Activated CD8-positive, alpha-beta memory T cell treated with anti-CD3 and anti-CD28 coated beads, Interleukin-2, amount 50 U/mL, for 48 hours (primary cell): ENCODE measurements at places on chromosomes 6 and 20.
A peak's percentile ranks its signal among the peaks of the same experiment; 100 is the strongest.

- DNase-seq: no peak
These were observed 19.5 kb upstream of the GMDS start for GRCh38 chr6:2264932-2265331.

GRCh38 chr6:31762356-31762755 lies at the start of gene SAPCD1:
Gene SAPCD1 (plus strand): TSS chr6:31762656. CDS start chr6:31763055, 399 bp downstream.
- no peak for DNase-seq

- no peak for DNase-seq
These were observed 123.1 kb downstream of the RPS12 start for GRCh38 chr6:132937466-132937906.

GRCh38 chr6:167786853-167787675 lies 39.6 kb upstream of the AFDN start:
- no peak for DNase-seq

DNA sequence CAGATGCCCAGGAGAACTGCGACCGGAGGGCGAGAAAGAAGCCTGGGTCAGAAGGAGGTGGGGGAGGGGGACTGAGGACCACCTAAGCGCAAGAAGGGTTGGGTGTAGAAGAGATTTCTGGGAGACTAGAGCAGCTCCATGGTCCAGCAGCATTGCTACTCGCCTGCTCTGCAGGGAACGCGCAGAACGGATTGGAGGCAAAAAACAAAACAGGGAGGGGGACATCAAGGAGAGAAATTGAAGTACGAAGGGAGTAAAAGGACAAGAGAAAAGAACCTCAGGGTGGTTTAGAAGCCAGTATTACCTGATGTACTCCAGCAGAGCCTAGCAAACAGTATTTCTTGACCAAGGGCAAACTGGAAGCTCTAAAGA lies 537 bp upstream of the GABBR1 start:
- no peak for DNase-seq

DNA sequence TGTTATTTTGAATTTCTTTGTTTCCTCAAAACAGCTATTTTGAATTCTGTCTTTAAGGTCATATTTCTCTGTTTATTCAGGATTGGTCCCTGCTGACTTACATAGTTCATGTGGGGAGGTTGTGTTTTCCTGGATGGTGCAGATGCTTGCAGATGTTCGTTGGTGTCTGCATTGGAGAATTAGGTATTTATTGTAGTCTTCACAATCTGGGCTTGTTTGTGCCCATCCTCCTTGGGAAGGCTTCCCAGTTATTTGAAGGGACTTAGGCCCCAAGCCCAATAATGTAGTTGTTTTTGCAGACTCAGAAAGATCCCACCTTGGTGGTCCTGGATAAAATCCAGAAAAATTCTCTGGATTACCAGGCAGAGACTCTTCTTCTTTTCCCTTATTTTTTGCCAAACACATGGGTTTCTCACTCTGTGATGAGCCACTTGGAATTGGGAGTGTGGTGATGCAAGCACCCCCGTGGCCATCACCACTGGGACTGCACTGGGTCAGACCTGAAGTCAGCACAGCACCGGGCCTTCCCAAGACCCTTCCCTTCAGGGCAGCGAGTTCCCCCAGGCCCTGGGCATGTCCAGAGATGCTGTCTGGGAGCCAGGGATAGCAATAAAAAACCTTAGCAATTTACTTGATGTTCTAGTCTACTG lies 81.6 kb upstream of the EZR start:
- no peak for DNase-seq

GRCh38 chr6:170049641-170050561 lies 241.0 kb downstream of the DLL1 start:
- DNase-seq: peak; percentile 28

DNA sequence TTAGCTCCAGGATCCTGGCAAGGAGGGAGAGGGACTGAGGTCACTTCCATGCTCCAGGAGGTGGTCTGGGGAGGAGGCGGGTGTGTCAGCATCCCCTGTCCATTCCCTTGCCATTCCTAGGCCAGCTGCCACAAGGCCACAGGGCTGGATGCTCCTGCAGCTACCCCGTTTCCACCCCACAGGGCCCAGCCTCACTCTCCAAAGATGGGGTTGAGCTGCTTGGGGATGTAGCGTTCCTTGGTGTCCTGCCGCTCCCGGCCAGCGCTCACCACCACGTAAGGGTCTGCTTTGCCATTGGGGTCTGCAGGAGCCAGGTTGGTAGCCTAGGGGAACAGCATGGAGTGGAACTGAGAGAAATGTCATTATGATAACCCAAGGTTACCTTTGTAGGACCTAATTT lies 23.0 kb downstream of the ERGIC3 start:
- no peak for DNase-seq

- DNase-seq: peak; percentile 40
These were observed 83.7 kb upstream of the ARMC2 start for GRCh38 chr6:108764580-108764950.

DNA sequence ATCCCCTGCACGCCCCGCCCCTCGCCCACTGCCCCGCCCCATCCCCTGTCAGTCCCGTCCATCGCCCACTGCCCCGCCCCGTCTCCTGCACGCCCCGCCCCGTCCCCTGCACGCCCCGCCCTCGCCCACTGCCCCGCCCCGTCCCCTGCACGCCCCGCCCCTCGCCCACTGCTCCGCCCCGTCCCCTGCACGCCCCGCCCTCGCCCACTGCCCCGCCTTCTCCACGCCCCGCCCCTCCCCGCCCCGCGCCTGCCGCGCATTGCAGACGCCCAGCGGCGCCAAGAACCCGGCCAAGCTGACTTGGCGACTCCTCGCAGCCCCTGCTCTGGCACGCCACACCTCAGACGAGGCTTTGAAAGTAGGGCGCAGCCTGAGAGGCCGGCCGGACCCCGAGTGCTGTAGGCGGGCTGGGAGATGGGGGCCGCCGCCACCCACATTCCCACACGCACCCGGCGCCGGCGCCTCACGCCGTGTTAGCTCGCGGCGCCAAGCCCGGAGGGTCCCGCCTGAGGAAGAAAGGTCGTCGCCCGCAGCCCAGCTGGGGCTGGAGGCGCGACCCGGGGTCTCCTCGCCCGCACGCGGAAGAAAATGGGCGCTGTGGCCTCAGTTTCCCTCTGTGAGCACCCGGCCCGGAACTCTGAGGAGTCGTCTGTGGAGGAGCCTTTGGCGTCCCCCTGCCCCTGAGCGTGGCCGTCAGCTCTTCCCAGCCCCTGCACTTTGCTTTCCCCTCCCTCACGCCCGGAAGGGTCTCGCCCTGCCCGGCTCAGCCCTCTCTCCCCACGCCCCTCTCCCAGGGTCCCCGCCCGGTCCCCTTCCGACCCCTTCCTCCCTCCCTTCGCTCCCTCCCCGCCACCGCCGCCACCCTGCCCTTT lies at the start of gene RAD21L1:
Gene RAD21L1 (plus strand): TSS at position 262 of the 872 bp plus-strand sequence. CDS start 2,410 bp downstream, outside the sequence.
- peak; percentile 94 for DNase-seq

DNA sequence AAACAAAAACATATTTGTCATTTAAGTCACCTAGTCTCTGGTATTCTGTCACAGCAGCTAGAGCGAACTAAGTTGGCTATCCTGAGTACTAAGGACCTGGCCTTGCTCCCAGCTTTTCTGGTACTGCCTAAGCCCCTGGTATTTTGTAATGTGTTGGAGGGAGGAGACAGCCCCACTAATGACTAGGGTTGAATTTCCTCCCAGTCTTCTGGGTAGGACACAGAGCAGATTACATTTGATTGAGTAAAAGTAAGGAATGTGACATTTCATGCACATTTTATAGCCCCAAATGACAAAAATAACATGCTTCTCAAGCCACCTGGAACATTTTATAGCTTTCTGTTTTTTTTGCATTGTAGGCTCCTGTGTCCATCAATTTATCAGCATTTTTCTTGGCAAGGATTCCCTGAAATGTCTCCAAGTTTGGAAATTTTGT lies 47.9 kb upstream of the DDR1 start:
- DNase-seq: no peak

- no peak for DNase-seq
These were observed 52.2 kb upstream of the DTNBP1 start for GRCh38 chr6:15715060-15715459.

DNA sequence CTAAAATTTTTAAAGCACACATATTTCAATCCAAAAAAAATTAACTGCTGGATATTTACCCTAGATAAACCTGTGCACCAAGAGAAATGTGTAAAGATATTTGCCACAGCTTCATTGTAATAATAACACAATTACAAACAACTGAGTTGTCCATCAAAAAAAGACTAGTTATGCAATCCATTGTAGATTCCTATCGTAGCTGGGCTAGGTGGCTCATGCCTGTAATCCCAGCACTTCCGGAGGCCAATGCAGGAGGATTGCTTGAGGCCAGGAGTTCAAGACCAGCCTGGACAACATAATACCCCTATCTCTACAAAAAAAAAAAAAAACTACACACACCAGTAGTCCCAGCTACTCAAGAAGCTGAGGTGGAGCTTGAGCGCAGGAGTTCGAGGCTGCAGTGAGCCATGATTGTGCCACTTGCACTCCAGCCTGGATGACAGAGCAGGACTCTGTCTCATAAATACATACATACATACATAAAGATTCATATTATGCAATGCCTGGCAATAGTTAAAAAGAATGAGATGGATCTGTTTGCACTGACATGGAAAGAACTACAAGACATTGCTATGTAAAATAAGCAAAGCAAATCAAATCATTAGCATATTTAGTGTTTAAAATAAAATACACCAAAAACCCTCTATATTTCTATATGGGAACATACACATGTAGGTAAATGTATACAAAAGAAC lies 56.5 kb upstream of the CCDC28A start:
- no peak for DNase-seq

DNA sequence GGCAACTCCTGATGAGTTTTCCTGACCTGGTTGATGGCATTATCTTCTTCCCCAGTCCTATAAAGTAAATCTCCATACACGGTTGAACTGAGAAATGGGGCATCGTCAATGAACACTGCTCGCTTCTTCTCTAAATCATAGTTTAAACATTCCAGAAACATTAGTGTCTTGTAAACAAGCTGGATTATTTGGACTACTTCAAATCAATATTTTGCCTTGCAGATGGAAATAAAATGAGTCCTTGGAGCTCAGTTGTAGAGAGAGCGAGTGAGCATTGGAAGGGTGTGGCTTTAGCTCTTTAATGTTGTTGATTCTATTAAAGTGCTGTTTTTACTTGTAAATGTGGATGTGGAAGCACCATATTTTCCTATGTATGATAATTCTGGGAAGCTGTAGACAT lies 18.4 kb downstream of the C6orf89 start:
- no peak for DNase-seq

GRCh38 chr6:142561511-142562265 lies 259.9 kb downstream of the ADGRG6 start:
- no peak for DNase-seq

DNA sequence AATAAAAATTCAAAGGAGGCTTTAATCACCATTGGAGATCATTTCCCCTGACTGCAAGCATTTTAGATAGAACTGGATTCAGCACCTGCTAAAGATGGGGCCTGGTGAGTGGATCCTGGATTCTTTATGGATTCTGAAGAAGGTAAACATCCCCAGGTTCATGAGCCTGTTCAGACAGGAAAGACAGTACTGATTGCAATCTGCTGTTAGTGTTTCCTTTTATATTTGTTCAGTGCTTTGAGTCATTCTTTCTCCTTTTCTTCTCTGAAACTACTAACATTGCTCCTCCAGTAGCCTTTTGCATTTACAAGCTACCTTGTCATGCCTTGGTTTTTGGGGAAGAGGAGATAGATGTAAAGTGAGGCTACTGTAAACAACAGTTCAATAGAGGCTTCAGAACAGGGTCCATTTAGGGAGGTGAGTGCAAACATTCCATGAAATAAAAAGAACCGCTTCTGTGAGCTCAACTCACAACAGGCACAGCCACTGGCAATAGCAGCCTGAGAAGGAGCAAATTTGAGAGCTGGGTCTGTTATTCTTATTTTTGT lies 66.4 kb upstream of the PRL start:
- no peak for DNase-seq

DNA sequence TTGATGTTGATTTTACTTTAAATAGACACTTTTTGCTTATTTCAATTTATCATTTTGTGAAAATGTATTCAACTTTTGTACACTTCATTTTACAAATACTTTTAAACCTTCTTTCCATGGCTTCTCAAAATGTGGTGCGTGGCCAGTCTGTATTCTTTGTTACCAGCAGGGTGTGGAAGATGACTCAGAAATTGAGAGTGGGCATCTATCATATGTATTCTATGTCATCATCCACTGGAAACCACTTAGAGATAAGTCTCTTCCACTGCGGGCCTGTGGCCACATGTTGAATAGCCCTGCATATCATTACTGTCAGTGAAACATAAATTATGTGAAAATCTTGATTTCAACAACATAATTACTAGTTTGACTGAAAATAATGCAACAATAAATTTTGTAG lies 52.6 kb upstream of the MC3R start:
- no peak for DNase-seq

DNA sequence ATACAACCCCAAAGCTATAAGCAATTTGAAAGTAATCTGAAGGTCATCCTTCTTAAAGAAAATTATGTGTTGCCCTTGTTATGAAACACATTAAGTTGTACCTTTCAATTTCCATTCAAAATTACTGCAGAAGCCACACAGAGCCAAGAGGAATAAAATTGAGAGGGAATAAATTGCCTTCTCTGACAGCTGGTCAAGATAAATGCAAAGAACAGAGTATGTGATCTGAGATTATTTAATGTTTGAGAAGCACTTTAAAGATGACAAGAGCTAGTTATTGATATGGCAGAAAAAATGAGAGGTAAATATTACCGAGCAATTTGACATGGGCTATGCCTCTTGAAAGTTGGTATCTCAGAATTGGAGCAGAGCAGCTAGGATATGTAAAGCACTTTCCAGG lies 61.6 kb downstream of the TRDN start:
- no peak for DNase-seq

- no peak for DNase-seq
These were observed 20.7 kb upstream of the TLDC2 start for GRCh38 chr20:36855241-36855657.

- no peak for DNase-seq
These were observed 39.3 kb downstream of the PTK7 start for GRCh38 chr6:43115365-43115764.

- DNase-seq: no peak
These were observed 77.9 kb downstream of the MRPL14 start for GRCh38 chr6:44049163-44049988.

DNA sequence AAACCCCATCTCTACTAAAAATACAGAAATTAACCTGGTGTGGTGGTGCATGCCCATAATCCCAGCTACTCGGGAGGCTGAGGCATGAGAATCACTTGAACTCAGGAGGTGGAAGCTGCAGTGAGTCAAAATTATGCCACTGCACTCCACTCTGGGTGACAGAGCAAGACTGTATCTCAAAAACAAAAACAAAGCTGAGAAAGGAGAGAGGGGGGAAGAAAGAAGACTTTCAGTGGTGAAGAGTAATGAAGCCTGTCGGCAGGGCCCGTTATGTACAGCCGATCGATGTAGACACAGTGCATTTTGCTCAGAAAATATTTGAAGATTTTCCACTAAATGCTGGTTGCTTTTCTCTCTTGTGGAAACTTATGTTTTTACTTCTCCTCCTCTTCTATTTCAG lies 13.8 kb downstream of the VAPB start:
- DNase-seq: no peak

- DNase-seq: no peak
These were observed 146.1 kb upstream of the LRFN2 start for GRCh38 chr6:40733290-40733689.

- DNase-seq: no peak
These were observed 82.8 kb upstream of the HIVEP1 start for GRCh38 chr6:11929241-11929835.
